Peyer's patch (tissue), 4 donors: ENCODE measurements at places on chromosomes 1 and 21. TPM values are rescaled to one million over a fixed set of nuclear protein-coding genes. Genes with fewer than 3 reads are reported as not detected.

Gene ZNF697
- total RNA-seq: 5.0 TPM

Gene TAL1
- 2.1 TPM for total RNA-seq

Gene MYBPHL
- not detected for total RNA-seq

Gene DMRTA2
- not detected for total RNA-seq

Gene NBPF20
- 1.6 TPM for total RNA-seq

Gene COG2
- 38.5 TPM for total RNA-seq

Gene KLHL20
- total RNA-seq: 29.8 TPM

DNA sequence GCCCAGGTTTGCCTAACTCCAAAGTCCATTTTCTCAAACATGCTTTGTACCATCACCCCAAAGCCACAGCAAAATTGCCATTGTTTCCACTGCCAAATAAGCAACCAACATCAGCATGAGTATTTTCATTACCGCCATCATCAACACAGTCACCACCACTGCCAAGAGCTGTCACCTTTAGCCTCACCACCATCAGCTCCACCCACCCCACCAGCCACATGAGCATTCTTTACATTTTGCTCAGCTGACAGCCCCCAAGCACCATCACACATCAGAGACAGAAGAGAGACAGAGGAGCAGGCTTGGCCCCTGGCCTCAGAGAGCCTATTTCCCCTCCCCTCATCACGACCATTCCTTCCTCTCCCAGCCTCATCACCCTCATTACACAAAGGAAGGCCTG, 42.7 kb downstream of the TAS1R2 start:
- DNase-seq: no peak

- no peak for DNase-seq
Observed at GRCh38 chr1:165564561-165564960, 20.8 kb downstream of the LRRC52 start.

DNA sequence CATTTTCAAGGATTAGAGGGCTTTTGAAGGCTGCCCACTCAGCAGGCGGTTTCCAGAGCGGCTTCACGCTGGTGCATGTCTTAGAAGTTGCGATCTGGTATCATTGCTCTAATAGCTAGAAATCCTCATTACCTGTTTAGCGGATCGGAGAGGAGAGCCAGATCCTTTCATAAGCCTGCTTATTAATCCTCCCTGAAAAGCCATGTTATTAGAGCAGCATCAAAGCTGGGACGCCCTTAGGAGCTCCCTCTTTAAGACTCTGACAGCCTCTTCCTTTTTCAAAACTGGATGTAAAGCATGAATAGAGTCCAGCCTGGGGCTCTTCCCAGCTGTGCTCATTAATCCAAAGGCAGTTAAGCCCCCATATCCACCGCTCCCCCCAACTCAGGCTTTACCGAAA, 13.9 kb upstream of the CTSE start:
- no peak for DNase-seq

DNA sequence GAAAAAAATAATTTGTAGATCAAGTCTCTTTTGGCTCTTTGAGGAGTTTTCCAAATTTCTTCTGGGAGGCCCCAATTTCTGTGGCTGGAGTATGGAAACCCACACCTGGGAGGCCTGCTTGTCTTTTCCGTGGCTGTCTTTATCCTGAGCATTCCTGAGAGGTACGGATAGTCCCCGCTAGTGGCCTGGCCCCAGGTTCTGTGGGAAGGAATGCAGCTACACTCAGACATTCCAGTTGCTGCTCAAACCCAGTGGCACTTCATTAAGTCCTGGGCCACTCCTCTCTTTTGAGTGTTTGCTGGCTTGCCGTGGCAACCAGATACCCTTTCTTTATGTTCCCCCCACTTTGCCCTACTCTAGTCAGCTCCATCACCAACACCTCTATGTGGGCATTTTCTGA, 310.4 kb downstream of the ASTN1 start:
- no peak for DNase-seq

GRCh38 chr1:59446257-59446901, 149.5 kb downstream of the FGGY start:
- DNase-seq: no peak

DNA sequence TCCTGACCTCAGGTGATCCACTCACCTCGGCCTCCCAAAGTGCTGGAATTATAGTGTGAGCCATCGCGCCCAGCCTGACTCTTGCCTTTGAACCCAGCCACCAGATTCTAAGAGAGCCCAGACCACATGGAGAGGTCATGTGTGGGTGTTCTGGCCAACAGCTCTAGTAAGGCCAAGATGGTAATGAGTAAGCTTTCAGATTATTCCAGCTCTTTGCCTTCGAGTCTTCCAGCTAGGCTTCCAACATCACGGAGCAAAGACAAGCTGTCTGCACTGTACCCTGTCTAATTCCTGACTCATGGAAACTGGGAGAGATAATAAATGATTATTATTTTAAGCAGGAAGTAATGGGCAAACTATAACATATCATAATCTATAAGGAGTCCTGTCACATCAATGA, 14.8 kb upstream of the ZFP69B start:
- DNase-seq: no peak

DNA sequence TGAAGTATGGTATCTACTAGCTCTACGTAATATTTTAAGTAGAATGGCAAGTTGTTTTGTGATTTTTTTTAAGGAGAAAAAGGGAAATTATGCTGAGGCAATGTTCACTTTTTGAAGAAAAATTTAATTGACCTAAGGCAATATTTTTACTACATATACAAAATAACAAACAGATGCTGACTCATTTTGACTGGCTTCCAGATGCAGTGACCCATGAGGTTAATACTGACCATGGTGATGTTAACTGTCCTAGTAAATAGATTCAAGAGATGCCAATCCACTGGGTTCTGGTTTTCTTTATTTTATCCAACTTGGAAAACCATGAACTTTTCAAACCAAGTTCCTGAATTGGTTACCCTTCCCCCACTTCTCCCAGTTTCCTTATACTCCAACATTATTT, 154.9 kb downstream of the CRB1 start:
- no peak for DNase-seq

- DNase-seq: no peak
Observed at GRCh38 chr1:109399326-109399957, 1.7 kb upstream of the SORT1 start.

GRCh38 chr1:192952646-192953045, 106.5 kb downstream of the UCHL5 start:
- no peak for DNase-seq

DNA sequence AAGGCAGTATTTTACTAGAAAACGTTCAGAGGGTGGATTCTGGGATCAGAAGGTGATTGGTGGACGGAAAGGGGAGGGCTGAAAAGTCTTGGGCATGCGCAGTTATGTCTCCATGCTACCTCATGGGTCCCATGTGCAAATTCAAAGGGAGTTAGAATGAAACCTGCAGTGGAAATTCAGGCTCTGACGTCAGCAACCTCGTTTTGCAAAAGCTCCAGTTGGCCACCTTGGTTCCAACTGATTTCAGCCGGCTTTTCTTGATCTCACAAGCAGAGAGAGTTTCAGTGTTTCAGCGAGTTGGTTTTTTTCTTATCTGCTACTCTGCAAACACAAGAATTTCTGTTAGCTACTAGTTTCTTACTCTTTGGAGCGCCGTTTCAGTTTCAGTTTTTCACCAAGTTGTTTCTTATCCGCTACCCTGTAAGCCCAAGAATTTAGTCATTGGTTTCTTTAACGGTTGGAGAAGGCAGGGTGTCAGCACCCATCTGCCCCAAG, 69.8 kb upstream of the PGBD5 start:
- DNase-seq: no peak

DNA sequence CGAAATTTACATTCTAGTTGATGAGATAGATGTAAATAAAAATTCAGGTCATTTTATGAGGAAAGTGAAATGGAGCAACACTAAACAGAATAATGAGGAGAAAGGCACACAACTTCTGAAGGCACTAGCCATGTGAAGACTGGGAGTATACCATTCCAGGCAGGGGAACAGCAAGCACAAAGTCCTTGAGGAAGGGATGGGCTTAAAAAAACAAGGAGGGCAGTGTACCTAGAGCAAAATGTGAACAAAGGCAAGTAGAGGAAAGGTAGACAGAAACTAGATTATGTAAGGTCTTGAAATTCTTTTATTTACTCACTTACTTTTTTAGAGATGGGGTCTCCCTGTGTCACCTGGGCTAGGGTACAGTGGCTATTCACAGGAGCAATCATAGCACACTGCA, 54.1 kb upstream of the LRIG2 start:
- DNase-seq: no peak

DNA sequence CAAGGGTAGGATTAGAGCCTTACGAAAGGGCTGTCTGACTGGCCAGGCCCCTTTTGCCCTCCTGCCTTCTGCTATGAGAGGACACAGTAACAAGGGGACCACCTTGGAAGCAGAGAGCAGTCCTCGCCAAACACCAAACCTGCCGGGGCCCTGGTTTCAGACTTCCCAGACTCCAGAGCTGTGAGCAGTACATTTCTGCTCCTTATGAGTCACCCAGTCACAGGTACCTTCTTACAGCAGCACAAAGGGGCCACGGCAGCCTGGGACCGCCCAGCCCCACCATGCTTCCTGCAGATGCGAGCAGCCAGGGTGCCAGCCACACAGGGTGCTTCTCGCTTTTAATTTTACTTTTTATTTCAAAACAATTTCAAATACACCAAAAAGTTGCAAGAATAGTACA, 17.2 kb upstream of the POFUT2 start:
- no peak for DNase-seq

DNA sequence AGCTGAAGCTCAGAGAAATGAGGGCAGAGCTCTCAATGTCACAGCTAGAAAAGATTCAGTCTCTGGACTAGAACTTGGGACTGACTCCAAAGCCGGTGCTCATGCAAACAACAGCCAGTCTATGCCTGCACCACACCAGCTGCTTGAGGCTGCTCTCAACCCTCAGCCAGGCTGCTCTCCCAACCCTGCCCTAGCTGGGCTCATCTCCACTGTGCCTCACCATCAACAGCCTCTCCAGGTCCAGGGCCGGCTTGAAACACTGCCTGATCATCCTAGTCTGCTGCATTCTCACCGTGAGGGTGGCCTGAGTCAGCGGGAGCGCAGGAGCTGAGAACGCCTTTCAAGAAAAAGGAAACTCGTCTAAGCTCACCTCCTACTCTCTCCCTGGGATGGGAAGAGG, 94.5 kb downstream of the PTPRU start:
- DNase-seq: no peak

DNA sequence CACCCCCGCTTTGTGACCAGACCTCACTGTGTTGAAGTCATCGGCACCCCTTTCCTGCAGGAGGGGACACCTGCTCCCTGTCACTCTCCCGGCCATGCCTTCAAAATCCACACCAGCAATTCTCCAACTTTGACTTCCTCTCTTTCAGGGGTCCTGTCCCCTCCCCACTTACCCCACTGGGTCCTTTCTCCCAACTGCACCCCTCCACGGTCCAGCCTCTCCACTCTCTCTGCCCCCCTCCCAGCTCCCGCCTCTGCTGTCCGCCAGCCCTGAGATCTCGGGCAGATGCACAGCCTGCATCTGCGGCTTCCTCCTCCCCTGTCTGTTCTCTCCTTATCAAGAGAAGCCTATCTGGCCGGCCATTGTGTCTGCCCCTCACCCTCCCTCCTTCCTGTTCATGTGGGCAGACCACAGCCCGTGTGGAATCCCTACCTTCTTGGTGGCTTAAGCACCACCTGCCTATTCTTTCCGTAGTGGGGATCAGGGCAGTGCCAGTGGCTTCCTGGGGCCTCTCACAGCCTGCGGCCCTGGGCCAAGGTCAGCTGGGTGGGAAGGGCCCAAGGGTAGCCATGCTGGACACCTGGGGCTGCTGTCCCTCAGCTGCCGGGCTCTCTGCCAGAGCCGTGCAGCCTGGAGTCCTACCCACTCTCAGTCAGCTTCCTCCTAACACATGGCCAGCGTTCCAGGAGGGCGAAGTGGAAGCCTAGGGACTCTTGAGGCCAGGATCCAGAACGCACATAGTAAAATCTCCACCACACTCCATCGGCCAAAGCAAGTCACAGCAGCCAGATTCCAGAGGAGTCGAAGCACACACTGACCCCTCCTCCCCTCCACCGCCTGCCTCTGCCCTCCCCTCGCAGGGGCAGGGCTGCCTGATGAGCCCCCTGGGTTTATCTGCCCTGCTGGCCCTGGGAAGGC, 5.1 kb upstream of the HES4 start:
- no peak for DNase-seq

- DNase-seq: no peak
Observed at GRCh38 chr1:164685266-164686035, 126.5 kb downstream of the PBX1 start.

DNA sequence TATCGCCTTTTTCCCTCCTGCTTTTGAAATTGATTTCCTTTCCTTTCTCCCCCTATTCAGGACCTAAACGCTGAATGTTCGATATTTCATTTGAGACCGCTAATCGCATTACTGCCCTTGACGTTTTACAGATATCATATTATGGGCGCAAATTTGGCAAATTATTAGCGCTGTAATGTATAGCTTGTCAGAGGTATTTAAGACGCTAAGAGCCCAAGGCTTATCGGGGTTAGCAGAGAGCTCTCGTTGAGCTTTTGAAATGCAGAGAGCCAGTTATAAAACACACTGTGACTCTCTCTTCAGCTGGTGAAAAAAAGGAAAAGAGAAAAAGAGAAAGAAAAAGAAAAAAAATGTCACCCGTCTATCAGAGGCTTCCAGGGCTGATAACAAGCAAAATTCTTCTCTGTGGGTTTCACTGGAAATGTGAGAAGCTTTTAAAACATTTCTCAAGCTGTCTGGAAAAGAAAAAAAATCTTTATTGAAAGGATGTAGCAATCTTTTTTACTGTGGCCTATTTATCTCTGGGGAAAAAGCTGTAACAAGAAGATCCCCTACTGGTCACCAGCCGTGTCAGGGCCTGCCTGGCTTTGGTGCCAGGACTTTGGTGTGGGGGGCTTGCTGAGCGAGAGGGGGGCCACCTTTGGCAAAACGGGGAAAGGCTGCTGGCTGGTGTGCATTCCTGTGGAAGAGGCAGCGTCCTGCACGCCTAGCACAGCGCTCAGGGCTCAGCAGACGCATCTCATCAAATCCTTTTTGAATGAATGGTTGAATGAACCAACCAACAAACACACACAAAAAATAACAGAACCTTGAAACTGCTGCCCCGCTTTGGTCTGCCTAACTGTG, 119.8 kb downstream of the RNF220 start:
- no peak for DNase-seq

GRCh38 chr1:247409869-247410544, 6.0 kb upstream of the NLRP3 start:
- no peak for DNase-seq

DNA sequence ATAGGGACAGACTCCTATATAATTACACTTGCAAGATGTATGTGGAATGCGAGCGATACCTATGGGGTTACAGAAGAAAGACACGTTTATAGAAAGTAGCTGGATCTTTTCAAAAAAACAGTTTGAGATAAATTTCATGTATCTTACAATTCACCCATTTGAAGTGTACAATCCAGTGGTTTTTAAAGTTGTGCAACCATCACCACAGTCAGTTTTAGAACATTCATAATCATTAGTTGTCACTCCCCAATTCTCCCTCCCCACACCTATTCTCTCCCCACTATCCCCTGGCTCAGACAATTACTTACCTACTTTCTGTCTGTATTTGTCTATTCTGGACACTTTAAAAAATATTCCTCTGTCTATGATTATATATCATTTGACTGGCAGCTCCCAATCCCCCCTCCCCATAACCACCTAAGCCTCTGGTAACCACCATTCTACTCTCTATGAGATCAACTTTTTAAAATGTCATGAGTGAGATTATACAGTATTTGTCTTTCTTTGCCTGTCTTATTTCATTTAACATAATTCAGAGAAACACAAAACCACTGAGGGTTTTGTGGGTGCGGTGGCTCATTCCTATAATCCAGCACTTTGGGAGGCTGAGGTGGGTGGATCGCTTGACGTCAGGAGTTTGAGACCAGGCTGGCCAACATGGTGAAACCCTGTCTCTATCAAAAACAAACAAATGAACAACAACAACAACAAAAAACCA, 39.1 kb downstream of the MRPS6 start:
- DNase-seq: no peak
